ENCODE measurements at places on chromosomes 16 and 17. TPM values are rescaled to one million over a fixed set of nuclear protein-coding genes. Genes with fewer than 3 reads are reported as not detected.

GRCh38 chr17:350706-351448, 1.7 kb downstream of the RPH3AL start:
- DNase-seq: no peak

GRCh38 chr16:8402981-8403843, 187.1 kb downstream of the TMEM114 start:
- no peak for DNase-seq

GRCh38 chr17:81925860-81926450, 1.6 kb downstream of the MAFG start:
- no peak for DNase-seq

The ADPRM gene
- total RNA-seq: 12.2 TPM

DNA sequence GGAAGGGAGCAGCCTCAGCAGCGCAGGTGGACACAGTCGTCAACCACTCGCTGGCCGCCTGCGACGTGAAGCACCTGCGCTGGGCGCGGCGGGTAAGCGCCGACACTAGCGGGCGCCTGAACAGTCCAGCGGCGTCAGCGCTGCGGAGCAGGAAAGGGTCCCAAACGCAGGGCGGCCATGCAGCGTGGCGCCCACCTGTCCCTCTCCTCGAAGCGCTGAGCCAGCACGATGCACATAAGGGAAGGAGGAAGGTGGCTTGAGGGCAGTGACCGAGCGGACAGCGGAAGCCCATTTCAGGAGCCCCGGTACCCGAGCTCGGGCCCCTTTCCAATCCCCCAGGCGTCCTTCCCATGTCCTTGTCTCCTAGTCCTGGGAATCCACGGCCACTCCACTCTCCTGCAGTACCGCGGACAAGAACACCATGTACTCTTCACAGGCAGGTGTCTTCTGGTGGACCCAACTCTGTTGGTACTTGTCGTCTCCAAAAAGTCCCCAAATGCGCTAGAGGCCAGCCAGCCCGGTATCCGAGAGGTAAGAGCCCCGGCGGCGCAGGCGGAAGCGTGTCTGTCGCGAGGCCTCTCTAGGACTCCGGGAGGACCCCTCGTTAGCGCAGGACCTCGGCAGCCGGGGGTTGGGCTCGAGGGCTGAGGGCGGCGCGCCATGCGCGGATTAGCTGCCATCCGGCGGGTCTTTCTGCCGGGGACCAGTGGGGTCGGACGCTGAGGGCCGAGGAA, 14.4 kb downstream of the ZNF232 start:
- no peak for DNase-seq

DNA sequence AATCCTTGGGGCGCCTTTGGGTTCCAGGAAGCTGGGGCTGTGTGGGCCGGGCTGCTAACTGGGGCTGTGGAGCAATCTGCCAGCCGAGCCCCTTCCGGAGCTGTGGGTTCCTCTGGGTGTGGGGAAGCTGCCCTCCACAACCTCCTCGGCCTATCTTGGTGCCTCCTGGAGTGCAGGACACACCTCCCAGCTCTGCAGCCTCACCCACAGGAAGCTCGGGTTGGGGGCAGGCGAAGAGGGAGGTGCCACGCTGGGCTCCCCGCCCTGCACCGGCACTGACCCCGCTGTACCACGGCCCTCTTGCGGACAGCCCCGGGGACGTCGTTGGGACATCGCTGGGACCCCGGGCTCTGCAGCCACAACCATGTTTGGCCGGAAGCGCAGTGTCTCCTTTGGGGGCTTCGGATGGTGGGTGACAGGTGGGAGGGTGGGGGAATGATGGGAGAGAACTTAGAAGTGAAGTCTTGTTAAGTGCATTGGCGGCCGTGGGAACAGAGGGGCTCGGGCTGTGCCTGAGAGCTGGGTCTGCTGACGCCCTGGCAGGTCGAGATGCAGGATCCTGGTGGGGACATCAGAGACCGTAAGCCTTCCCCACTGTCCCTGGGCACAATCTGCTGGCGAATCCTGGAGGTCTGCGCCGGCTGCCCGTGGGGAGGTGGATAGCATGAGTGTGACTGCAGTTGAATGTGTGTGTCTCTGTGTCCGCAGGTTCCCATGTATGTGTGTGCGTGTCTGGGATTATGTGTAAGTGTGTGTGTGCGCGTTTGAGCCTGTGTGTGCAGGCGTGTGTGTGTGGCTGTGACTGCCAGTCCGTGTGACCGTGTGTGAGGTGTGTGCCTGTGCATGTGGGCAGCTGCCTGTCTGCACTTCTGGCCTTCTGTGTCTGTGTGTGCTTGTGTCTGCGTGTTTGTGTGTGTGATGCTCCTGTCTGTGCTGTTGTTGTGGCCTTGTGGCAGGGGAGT, at the start of gene RAP1GAP2:
Gene RAP1GAP2, plus strand, starts transcription at position 275 of the 962 bp plus-strand sequence. Its CDS starts 90 bp downstream, at position 365.
- DNase-seq: no peak

- no peak for DNase-seq
Measured at GRCh38 chr16:3086596-3087242, 12.4 kb downstream of the ZSCAN10 start.

The ZNF276 gene
- total RNA-seq: 4.1 TPM

DNA sequence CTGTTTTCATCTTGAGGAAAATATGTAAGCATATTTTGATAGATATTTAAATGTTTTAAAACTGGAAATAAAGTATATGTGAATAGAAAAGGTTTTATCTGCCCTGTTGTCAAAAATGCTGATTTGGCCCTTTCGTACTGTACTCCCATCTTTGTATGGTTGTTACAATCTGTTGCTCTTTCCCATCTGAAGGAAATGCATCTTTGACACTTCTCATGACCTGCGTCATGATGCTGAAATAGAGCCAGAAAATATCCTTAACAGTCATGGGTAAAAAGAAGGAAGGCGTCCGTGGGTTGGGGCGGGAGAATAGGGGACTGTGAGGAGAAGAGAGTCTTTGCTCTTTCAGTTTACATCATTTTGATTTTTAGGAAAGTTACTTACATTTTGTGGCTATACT, 327.7 kb downstream of the BCAS3 start:
- no peak for DNase-seq

DNA sequence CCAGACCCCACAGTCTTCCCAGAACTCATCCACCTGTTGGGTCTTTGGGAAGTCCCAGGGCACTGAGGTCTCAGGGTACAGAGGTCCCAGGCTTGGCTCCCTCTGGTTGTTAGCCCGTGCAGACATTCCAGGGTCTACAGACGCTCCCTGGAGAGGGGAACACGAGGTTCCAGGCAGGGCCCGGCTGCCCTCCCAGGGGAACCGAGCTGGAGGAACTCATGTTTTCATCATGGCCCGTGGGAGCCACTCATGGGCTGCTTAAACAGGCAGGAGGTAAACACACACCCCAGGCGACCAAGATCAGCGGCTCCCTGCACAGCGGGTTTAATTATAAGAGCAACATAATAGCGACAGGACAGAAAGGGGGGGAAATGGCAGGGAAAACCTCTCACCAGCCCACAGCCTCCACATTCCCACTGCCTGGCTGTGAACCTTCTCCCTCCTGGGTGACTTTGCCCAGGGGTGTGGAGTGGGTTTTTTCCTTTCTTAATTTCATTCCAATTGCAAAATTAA, 36.5 kb downstream of the TRARG1 start:
- DNase-seq: no peak

The SCARF1 gene
- 0.28 TPM for total RNA-seq

The PNPO gene
- total RNA-seq: 32.5 TPM

All from IMR-90 (cell line).